ENCODE measurements at places on chromosomes 6 and 20. TPM values are rescaled to one million over a fixed set of nuclear protein-coding genes. Genes with fewer than 3 reads are reported as not detected.

DNA sequence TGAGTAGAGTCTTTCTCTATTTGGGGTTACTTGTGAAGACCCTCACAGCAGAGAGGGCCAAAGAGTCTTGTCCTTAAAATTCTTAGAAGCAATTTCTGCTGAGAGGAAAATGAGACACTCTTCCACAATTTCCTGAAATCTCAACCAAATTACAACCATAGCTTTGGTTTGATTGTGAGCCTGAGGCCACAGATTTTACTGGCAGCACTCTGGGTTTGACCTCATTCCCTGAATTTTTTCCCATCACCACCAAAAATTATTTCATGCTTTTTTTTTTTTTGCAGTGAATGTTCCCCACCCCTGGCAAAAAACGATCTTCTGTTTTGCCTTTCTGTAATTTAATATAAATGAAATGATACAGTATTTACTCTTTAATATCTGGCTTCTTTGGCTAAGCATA, 125.5 kb downstream of the THEMIS start:
- no peak overlapping the region for H3K4me3 ChIP-seq
- DNase-seq = no peak
- H3K4me1 ChIP-seq = no peaks in the 10 kb centered on the region

CDH26 gene
- not detected for polyA plus RNA-seq

OXT gene
- polyA plus RNA-seq = not detected

PRKN gene
- polyA plus RNA-seq = 4.5 TPM

SNAP91 gene
- polyA plus RNA-seq = not detected

DNA sequence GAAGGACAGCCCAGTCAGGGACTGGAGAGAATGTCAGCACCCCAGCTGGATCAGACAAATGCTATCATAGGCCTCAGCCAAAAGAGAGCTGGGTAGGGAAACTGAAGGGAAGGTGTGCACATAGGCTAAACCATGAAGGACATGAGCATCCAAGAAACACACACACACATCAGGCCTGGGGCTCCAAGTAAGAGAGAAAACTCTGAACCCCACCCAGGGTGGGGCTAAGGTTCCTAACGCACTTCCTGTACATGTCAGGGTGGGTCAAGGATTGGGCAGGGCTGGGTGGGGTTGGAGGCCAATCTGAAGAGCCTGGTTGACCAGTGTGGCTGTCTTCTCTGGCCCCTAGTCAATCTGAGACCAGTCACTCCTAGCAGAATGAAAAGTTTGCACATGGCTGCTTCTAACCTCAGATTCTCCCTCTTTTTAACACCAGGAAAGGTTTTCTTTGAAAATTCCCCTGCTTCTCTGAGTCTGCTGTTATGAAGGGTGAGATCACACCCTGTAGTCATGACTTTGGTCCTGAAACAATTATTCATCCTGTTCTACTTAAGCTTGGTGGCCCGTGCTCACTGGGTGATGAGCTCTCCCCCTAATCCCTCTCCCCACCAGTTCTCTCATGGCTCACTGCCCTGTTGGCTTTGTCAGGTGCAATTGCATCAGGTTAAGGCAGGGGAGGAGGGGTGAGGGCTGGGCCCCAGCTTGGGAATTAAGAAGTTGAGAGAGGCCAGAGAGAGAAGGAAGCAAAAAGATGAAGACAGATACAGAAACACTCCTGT, 88.4 kb downstream of the MAFB start:
- H3K27me3 ChIP-seq = peaks cover 21% of the 10 kb centered on the region
- peaks cover 7% of the 10 kb centered on the region for H3K36me3 ChIP-seq
- DNase-seq = no peak
- no peak overlapping the region for H3K4me3 ChIP-seq
- no peak overlapping the region for H3K27ac ChIP-seq
- H3K4me1 ChIP-seq = no peaks in the 10 kb centered on the region
